ENCODE measurements at places on chromosomes 1 and 21.

- DNase-seq = no peak
These were observed 122.1 kb upstream of the KAZN start for GRCh38 chr1:14476170-14476955.

DNA sequence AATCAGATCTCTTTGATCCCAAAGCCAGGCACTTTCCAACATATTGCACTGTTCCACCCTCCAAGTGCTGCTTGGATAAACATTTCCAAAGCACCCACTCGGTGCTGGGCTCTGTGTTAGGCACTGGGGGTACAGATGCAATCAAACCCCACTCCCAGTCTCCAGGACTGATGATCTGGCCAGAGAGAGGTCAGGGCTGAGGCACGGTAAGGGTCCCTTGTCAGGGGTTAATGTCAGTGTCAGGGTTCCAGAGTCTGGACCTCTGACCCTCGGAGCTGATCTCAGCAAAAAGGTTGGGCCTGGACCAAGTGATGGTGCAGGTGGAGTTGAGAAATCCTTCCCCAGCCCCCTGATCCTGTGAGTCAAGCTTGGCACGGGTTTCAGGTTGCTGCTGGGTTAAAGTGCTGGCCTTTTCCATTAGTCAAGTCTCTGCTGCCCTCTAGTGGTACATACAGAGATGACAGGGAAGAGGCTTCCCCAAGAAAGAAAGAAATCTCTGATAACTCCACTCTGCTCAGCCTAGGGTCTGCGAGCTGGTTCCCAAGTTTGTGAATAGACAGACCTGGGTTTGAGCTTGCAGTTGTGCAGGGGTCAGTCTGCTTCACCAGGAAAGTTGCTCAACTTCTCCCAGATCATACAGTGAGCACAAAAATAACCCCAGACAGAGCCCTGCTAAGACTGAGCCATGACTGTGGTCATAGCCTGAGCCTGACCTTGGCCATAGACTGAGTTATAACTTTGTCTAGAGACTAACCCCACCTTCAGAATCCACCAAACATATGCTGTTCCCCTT is 74.6 kb downstream of the DMRTA2 start:
- no peak for DNase-seq

DNA sequence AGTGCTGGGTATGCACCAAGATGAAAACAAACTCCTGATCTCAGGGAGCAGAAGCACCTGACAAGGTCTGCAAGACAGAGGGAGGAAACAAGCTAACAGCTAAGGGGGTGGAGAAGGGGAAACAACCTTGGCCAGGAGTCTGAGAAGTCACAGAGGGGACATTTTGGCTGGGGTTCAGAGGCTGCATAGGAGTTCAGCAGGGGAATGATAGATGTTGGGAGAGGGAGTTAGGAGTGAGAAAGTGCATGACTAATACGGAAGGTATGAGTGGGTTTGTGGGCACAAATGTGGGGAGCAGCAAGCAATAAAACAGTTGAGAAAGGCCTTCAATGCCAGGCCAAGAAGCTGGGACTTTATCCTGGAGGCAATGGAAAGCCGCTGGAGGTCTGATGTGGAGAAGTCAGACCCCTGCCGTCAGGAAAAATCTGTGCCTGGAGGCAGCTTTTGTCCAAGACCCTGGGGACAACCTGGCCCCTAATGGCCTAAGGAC is 16.4 kb downstream of the EPHA2 start:
- DNase-seq = no peak

DNA sequence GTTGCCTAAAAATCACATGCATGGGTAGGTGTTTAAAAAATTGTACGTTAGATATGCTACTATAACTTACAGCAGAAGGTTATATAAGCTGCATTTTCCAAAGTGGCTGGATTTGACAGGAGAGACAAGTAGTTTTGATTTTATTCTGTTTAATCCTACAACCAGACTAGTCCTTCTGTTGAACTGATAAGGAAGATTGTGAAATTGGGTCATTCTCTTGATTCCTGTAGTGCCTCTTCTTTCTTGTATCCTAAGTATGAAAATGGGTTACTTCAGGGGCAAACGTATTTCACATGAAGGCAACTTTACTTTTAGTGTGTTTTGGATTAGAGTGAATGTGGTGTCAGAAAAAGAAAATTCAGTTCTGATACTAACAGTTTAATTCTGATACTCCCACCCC is 19.0 kb downstream of the CDC42 start:
- no peak for DNase-seq

DNA sequence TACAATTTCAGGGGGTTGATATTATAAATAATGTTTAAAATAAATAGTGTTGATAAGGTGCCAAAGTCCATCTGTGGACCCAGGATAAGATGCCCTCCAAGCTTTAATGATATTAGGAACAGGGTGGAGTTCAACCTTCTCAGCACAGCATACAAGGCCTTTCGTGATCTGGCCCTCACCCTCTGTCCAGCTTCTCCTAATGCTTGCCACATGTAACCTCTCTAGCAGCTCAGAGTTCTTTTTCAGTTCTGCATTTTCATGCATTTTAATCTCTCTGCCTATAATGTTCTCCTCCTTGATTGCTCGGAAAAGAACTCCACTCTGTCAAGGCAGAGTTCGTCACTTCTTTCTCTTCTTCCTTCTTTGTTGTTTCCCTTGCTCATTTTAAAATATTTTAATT is 21.4 kb upstream of the SMAP2 start:
- no peak for DNase-seq

DNA sequence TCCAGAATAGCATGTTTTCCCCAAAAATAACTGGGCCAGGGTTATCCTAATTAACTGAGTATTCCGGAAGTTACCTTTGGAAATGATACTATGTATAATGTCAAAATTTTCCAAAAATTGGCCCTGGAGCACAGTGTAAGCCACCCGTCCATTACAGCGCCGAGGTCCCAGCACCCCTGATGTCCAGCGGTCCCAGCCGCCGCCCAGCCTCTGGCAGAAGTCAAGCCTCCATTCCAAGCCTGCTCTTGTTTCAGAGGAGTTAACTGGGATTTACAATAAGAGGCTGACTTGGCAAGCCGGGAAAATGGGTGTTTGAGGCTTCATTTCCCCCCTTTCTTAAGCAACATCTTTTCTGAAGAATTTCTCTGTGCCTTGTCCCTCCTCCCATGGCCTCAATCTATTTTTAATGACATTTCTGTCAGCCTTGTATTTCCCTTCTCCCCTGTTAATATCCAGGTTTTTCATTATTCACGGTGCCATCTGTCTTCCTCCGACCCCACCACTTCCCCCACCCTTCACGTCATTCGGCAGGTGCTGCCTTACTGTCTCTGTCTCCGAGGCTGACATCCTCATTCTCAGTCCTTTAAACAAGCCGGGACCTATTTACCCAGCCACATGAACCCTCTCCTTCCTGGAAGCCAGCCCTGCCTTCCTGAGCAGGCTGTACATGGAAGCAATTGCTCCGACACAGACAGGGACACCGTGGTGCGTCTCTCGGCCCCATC is 490.9 kb downstream of the NPHP4 start:
- DNase-seq = peak; percentile 29

DNA sequence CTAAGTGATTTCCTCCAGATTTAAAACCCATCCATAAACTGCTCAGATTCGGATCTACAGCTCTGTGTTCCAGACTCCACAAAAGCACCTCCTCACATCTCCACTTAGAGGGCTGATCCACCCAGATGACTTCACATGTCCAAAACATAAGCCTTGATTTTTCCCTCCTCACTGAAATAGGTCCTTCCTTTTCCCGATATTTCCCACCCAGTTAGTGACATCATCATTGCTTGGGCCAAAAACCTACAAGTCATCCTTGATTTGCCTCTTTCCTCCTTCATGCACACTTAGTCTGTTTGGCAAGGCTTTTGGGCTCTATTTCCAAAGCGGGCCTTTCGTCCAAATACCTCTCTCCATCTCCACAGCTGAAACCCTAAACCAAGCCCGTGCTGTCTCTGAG is 32.3 kb downstream of the CCDC185 start:
- DNase-seq = no peak

- DNase-seq = no peak
These were observed 55.9 kb downstream of the PCBP3 start for GRCh38 chr21:45699251-45699942.

DNA sequence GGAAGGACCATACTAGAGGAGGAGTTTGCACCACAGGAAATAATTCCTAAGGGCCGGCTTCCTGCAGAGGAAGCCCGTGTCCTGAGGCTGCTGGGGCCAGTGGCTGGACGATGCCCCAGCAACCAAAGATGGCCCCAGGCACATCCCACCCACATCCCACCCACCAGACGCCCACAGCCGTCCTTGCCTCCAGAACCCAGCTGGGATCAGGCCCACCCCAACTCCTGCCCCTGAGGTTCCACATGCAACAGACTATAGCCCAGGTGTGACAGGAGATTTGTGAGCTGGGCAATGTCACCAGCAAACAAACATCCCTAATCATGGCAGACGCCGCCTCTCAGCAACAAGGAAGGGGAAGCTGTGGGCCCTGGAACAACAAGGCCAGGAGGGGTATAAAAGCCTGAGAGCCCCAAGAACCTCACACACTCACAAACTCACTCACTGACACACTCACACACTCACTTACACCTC is at the start of gene KRTAP10-9:
Gene KRTAP10-9, plus strand, starts transcription at position 421 of the 471 bp plus-strand sequence. CDS start 79 bp downstream, outside the sequence.
- no peak for DNase-seq

DNA sequence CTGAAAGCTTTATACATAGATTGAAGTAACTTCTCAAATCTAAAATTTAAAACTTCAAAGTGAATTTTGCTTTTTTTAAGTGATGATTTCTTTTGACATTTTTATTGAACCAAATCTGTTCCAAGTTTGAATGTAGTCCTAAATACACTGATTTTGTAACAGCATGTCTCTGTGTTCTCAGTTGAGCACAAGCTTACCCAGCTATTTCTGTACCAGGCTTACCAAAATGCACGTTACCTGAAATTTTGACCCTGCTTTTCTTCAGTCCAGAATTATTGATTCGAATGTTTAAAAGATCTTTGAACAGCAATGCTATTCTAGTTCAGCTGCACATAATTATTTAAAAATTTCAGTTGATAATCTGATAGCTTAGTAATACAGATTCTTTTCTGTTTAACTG is 25.6 kb downstream of the AGO4 start:
- no peak for DNase-seq

DNA sequence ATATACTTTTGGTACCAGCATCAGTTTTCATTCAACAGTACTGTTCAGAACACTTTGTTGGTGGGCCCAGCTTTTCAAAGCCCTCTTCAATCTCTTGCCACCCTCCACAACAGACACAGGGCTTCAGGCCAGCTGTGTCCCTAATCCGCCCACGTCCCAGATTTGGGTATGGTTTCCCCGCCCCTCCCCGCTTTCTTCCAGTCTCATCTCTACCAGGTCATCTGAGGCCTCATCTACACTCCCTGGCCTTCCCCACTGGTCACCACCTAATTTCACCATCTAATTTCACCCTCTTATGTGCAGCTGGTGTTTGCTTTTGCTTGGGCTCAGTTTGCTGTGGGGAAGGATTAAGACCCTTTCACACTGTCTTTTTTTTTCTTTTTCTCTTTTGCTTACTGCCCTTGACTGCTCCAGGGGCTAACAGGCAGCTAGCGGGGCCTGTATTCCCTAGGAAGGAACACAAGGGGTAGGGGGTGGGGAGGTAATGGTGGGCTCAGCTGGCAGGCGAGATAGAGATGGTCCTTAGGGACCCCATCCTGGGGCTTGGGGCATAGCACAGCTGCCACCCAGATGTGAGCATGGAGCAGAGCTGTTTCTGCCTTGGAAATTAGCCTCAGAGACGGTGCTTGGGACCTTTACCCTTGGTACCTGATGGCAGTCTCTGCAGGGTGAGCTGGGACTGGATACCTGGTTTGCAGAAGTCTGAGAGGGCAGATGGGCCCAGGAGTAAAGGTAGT is 3.8 kb upstream of the EPB41 start:
- no peak for DNase-seq

GRCh38 chr1:65992831-65993271 is 200.2 kb downstream of the PDE4B start:
- DNase-seq = no peak

GRCh38 chr1:156160743-156161171 is 7.4 kb downstream of the SEMA4A start:
- DNase-seq = peak; percentile 79

DNA sequence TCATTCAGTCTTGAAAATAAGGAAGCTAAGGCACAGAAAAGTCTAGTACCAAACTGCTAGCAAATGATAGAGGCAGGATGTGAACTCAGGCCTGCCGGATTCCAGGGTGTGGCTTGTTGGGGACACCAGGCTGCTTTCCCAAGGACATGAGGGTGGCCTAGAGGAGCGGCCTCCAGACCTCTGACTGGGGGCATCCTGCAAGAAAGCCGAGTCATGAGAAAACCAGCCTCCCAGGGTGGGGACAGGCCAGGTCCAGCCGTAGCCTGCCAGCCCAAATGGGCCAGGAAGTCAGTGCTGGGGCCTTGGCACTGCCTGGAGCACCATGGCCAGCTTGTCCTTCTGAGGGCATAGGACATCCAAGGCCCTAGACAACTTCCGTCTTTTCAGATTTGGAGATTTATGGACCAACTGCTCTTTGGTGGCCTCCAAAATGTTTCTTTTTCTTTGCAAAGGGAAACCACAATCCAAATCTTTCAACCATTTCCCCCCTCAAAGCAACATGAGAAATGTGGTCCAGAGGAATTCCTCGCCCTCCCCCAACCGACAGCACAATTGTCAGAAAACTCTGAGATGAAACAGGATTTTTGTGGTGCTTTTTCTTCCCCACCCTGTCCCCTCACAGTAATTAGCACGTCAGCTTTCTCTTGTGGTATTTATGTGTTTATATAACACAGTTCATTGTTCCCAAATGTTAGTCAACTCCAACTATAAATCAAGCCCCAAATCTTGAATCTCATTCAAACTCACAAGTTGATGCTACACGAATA is 212.3 kb downstream of the KAZN start:
- DNase-seq = no peak

DNA sequence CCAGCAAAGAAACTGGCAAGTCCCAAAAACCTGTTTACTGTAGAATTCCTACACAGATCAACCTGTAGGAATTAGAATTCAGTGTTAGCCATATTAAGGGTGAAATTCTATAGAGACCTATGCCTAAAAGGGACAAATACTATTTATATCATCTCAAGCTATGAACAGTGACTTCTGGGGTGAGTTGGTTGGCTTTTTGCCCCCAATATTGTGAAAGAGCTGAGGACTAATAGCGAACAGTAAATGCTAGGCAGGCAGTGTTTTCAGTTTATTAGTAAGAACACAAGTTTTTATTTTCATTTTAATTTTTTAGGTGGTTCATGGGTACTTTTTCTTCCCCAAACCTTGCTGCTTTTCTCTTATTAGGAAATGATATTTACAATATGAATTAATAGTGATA is 15.3 kb downstream of the SLC16A4 start:
- DNase-seq = no peak

DNA sequence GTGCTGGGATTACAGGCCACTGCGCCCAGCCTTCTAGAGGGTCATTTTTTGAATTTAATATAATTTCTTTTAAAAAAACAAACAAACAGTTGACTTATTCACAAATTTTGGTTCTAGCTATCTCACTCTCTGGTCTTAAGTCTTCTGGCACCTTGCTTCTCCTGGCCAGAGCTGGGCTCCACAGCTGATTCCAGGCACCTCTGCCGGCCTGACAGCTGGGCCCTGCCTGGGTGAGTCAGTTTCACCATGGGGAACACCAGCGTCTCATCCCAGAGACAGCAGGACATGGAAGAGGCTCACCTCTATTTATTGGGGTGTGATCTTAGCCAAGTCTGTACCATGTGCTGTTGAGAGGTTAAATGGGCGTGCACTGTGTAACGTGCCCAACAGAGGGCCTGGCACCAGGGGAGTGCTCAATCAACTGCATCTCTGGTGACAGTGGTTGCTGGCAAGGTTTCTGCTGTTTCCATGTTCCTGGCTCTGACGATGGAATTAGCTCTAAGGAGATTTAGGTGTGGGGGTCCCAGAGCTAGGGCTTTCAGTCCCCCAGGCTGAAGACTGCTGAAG is 956 bp downstream of the CPLANE2 start:
- no peak for DNase-seq

Data from pancreas (tissue), 10 donors.